ENCODE measurements at places on chromosomes 6 and 20.

- DNase-seq: no peak
Observed at GRCh38 chr6:135084916-135085269, 30.3 kb upstream of the HBS1L start.

- no peak for DNase-seq
Observed at GRCh38 chr20:44025756-44026155, 111.1 kb downstream of the TOX2 start.

DNA sequence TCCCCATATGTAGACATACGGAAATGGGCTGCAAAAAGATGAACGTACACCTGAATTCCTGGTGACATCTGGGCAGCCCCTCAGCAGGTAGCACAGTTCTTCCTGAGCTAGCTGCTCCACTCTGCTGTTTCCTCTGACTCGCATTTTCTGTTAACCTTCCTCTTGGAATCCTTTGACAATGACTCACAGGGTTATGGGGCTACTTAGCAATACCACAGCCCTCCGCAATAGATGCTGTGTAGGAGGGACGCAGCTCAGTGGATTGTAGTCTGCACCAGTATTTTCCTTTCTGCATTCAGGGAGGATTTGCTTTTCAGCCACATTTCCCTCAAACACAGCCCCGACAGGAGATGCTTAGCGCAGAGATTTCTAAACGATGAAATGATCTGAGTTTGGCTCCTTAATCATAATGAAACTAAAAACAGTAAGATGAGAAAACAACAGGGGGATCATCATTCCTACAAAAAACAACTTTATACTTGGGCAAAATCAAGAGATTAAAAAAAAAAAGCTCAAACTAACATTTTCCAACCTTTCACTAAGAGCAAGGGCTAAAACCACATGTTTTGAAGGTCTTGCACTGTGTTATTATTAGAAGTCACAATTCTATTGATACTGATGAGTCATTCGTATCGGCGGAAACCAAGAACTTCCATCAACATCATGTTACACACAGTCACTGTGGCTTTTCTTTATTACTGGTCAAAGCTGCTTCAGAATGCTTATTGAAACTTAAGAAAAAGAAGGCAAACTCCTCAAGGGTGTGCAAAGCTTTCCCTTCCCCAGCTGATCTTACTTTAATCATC is 12.2 kb downstream of the BACH2 start:
- no peak for DNase-seq

GRCh38 chr6:45997875-45998506 is 17.7 kb downstream of the CLIC5 start:
- DNase-seq: no peak

DNA sequence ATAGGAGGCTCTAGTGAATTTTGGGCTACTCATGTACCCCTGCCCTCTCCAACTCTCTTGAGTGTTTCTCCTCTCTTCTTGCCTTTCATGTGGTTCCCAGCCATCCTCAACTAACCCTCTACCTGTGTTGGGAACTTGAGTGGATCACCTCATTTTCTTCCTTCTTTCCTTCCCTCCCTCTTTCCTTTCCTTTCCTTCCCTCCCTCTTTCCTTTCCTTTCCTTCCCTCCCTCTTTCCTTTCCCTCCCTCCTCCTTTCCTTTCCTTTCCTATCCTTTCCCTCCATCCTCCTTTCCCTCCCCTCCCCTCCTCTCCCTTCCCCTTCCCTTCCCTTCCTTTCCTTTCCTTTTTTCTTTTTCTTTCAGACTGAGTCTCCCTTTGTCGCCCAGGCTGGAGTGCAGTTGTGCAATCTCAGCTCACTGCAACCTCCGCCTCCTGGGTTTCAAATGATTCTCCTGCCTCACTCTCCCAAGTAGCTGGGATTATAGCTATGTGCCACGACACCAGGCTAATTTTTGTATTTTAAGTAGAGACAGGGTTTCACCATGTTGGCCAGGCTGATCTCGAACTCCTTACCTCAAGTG is 63.8 kb downstream of the BTBD3 start:
- no peak for DNase-seq

- no peak for DNase-seq
Observed at GRCh38 chr20:40758790-40759189, 69.8 kb upstream of the MAFB start.

DNA sequence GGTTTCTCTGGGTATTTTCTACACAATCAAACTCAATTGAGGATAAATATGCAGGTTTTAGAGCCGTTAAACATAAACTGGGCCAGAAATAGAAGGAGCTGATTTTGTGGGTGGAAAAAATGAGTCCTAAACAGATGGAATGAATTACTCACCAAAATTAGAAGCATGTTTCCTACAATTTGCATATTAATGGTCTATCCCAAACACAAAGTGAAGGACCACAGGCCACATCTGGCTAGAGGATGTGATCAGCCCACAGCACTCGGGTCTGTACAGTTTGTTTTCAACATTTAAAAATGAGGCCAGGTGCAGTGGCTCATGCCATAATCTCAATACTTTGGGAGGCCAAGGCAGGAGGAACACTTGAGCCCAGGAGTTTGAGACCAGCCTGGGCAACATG is 296.3 kb downstream of the PREX1 start:
- DNase-seq: no peak

GRCh38 chr6:157987788-157988699 is 6.4 kb downstream of the SYNJ2 start:
- DNase-seq: no peak

DNA sequence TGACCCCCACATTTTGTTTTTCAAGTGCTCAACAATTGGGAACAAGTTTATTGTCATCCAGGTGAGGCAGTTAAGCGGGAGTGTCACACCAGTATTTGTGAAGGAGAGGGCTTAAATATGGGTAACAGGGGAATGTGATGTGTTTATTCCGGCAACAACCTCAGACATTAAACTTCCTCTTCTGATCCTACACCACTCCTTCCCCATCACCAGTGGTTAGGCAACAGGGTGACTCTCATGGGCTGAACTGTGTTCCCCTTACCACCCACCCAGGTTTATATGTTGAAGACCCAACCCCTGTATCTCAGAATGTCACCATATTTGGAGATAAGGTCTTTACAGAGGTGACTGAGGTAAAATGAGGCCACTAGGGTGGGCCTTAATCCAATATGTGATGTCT is 52.1 kb upstream of the RNF182 start:
- DNase-seq: no peak

DNA sequence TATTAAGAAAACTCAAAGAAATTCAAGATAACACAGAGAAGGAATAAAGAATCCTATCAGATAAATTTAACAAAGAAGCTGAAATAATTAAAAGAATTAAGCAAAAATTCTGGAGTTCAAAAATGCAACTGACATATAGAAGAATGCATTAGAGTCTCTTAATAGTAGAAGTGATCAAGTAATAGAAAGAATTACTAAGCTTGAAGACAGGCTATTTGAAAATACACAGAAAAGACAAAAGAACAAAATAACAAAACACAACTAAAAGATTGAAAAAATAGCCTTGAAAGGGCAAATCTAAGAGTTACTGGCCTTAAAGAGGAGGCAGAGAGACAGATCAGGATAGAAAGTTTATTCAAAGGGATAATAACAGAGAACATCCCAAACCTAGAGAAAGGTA is 12.1 kb downstream of the SNX14 start:
- DNase-seq: no peak

DNA sequence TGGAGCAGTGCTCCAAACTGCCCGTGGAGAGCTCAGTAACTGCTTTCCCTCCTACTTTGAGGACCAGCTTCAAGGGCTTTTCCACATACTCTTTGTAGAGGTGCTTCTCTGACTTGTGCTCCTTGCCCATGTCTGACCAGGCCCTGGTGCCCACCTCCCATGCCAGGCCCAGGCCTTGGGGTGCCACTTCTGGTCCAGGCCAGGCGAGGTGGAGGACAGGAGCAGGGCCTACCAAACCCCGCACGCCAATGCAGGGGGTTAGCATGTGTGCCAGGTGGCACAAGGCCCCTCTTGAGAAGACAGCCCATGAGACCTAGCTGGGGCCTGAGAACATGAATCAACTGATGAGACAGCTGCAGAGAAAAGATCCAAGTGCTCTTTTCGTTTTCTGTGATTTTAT is 47.0 kb upstream of the PLN start:
- no peak for DNase-seq

GRCh38 chr6:110491644-110492317 is 15.4 kb upstream of the SLC22A16 start:
- no peak for DNase-seq

DNA sequence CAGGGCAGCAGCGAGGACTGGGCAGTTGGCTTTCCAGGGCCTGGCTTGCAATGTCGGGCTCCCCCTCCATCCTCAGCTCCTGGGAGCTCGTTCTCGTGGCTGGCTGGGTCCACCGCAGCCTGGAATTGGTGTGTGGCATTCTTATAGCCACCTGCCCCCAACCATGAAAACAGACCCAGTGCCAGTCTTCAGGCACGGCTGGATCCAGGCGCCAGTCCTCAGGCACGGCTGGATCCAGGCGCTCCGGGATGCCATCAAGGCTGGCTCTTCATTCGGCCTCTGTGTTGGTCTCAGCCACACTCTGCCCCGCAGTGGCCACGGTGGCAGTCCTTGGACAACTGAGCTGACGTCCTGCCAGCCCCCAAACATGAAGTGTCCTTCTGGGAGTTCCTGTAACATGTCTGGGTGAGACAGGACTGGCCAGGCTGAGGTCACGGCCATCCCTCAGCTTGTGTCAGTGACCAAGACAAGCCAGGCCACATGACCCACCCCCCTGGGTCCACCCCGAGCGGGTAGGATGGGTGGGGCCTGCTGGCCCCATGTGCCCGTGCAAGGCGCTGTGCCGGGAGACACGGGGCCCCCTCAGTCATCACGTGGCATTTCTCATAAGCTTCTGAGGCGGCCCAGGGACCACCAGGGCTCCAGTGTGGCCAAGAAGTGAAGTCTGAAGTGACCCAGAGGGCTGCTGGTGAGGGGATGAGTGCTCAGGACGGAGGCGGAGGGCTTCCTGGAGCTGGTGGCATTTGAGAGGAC is 99.0 kb downstream of the TAF4 start:
- no peak for DNase-seq

DNA sequence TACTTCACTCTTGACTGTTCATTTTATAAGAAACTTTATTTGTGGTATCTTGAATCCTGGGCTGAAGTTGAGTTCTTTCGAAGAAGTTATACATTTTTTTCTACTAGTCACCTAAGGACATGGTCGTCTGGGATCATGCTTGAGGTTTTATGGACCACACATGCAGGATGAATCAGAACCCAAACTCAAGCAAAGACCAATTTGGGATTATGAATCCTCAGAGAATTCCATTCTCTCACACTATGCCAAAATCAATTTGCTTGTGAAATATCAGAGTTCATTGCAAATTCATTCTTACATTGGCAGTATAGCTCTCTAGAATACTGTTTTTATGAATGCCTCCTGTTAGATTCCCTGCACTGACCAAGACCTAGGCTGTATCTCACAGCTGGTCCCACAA is 114.3 kb upstream of the HDAC2 start:
- DNase-seq: no peak

GRCh38 chr6:17914651-17915050 is 72.8 kb downstream of the KIF13A start:
- DNase-seq: no peak

GRCh38 chr6:150028799-150029198 is 3.5 kb upstream of the RAET1L start:
- no peak for DNase-seq

DNA sequence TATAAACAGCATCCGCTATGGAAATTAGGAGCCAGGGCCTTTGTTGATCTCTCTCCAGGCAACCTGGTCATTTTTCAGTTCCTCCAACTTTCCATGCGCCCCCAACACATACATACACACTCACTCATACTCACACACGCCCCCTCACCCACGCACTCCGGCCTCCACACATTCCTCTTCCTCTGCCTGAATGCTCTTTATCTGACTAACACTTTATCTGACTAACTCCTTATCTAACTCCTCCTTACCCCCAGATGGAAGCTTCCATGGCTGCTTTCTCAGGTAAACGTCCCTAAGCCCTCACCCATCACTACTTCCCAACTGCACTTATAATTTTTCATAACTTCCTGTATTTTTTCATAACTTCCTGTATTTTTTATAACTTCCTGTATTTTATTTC is 17.4 kb downstream of the CASS4 start:
- no peak for DNase-seq

GRCh38 chr6:133289733-133290306 is 48.7 kb downstream of the EYA4 start:
- no peak for DNase-seq

DNA sequence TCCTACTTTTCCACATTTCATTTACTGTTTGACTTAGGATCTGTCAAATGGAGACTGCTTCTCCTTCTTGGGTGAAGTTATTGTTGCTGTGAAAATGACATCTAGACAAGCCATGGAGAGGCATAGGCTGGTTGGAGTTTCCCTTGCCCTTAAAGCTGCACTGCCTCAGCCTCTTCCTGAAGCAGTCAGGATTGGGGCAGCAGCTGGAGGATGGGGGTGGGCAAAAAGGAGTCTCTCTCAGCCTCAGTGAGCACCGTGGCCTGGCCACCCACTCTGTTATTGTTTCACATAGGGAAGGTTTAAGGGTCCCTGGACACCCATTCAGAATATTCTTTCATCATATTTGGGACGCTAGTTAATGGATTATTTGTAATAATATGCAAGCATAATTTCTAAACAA is 7.7 kb upstream of the ZBTB24 start:
- no peak for DNase-seq

DNA sequence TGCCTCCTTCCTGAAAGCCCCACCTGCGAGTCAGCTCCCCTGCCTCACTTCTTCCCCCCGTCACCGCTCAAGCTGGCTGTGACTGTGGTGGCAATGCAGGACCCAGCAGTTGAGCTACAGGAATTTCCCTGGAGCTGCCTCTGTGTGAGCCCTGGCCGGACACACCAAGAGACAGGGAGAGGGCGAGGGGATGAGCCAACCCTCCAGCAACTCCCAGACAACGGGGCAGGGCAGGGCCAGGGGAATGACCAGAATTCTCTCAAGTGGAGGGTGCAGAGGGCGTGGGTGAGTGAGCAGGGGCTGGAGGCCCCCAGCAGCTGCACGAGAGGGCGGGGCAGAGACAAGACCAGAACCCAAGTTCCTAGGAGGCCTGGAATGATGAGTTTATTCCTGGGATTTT is 4.9 kb upstream of the ARFGAP1 start:
- no peak for DNase-seq

DNA sequence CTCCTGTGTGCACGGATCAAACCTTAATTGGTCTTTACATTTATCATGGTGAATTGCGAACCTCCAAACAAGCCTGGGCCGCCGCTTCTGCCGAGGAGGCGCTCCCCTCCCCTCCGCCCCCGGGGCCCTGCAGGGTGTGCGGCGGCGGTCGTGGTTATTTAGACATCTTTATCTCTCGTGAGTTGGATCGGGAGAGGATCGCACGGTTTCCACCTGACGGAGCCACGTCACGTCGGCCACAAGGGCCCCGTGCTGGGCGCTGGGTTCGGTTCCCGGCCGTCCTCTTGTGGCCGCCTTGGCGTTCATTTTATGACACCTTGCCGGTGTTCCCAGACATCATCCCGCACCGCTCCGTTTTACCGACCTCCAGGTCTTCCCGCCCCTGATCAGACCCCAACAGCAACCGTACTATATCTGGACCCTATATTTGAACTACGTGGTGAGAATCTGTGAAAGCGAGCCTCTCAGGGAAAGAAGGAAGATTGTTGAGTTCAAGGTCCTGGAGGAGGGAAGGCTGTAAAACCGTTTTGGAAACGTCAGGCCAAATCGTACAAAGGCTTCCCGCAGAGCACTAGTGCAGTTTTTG is 1.3 kb upstream of the CNR1 start:
- DNase-seq: peak; percentile 45

Measured in memory B cell (primary cell).